ENCODE measurements at places on chromosomes 2 and 18.

- no peak for DNase-seq
These were observed 115.6 kb downstream of the ZNF516 start for GRCh38 chr18:76379226-76380126.

- DNase-seq = no peak
These were observed 9.2 kb upstream of the LRPPRC start for GRCh38 chr2:44004735-44005602.

DNA sequence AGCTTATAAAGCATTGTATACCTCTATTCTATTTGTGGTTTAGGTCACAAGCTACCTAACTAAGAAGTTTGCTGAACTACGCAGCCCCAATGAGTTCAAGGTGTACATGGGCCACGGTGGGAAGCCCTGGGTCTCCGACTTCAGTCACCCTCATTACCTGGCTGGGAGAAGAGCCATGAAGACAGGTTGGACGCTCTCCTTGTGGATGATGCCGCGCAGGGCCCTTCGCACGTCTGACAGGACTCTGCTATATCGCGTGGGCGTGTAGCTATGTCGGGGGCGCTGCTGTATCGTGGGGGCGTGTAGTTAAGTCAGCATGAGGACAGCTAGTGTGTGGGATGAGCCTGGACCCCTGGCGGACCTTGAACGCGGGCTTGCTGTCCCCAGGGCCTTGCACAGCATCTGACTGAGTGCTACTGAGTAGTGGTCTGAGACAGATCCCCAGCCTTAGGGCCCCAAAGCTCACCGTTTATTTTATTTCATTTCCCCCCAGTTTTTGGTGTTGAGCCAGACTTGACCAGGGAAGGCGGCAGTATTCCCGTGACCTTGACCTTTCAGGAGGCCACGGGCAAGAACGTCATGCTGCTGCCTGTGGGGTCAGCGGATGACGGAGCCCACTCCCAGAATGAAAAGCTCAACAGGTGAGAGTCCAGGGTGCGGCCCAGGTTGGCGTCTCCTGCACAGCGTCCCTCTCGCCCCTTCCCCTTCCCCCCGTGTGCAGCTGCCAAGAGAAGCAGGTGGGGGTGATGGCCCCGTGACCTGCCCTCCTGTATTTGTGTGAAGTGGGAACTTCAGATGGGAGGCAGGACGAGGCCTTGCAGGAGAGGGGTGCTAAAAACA lies 15.6 kb upstream of the CNDP1 start:
- DNase-seq = no peak

GRCh38 chr2:206989311-206989710 lies 50.0 kb downstream of the CPO start:
- no peak for DNase-seq

- no peak for DNase-seq
These were observed 2.8 kb downstream of the NOL4 start for GRCh38 chr18:34221971-34222306.

- DNase-seq = no peak
These were observed 368.7 kb upstream of the CRIM1 start for GRCh38 chr2:35986871-35987270.

DNA sequence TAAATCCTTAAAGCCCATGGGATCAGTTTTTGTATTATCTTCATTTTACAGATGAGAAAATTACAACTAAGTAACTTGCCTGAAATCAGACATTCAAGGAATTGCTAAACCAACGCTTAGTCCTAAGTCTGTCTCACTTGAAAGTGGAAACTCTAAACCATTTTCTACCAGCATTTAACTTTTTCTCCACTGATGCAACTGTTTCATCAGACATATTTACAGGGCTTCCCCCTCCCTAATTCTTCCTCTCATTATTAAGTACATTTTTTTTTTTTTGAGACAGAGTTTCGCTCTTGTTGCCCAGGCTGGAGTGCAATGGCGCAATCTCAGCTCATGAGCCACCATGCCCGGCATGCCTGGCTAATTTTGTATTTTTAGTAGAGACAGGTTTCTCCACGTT lies 88.6 kb downstream of the ACVR1C start:
- DNase-seq = no peak

DNA sequence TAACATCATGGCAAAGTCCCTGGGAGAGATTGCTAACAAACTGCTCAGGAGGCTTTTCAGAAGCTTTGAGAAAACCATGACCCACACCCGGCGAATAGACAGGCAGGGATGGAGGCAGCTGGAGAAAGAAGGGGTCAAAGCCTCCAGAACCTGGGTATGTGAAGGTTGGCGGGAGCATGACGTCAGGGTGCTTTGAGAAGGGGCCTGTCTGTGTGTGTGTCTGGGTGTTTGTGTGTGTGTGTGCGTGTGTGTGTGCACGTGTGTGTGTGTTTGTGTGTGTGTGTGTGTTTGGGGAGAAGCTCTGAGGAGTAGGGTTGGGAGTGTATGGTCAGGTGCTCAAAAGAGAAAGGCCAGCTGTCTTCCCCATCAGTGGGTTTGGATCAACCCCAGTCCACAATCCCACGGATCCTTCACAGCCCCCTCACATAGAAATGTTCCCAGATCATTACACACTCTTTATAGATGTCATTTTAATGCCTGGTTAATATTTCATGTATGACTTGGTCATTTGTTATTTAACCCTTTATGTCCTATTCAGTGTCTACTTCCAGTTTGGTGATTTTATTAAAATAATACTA lies 254.1 kb upstream of the SMIM21 start:
- DNase-seq = no peak

DNA sequence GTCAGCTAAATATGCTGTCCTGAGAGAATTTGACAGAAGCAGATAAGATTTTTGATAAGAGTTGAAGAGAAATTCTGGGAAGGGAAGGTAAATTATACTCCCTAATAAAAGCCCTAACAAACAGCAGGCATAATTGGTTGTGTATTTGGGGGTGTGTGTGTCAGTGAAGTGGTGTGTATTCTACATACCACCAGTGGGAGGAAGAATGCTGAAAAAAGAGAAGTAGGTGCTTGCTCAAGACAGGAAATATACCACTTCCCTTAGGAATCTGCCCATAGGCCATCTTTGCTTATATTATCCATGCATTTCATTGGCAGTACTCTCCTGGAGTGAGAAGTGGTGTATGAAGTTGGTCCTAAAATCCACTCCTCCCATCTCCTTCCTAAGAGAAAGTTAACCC lies 76.2 kb downstream of the FMNL2 start:
- DNase-seq = no peak

GRCh38 chr2:241410739-241411176 lies 54.7 kb downstream of the FARP2 start:
- DNase-seq = no peak

DNA sequence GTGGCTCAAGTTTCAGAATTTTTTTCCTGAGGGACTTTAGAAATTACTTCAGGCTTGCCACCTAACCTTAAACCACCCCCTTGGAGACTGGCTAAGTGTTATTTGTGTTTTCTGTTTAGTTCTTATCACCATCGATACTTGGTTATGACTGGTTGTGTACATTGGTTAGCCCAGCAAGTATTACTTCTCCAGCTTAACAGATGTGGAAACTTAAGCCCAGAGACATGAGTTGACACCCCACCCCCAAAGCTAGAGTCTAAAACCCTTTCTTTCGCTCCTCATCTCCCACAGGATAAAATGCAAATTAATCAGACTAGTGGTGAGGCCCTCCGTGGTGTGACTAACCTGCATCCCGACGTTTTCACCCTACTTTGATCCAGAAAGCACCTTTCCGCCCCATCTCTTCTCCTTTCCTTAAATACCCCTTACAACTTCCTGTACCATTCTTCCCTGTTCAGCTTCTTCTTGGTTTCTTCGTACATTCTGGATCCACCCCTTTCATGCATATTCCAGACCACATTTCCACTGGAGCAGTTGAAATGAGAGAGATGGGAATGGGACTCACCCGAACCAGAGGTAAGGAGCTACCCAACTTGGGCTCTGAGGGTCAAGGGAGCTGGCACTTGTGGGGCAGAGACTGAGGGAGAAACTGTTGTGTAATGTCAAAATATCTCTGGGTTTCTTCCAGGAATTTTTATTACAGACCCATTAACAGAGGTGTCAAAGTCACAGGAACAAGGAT lies 819 bp upstream of the MAP3K2 start:
- DNase-seq = no peak

DNA sequence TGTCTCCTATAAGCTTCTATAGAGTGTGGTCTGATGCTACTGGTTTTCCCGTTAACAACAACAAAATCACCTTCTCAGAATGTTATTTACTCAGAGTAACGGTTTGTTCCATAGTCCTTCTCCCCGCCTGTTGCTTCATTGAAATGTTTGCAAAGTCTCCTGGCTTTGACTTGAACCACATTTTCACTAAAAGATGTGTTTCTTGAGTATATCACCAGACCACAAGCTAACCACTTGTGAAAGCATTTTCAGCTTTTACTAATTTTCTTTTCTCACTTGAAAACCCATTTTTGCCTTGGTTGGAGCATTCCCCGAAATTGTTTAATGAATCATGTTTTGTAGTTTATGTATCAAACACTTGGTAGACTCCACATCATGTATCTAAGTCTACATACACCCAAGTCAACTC lies 121.2 kb downstream of the DPP4 start:
- DNase-seq = no peak

GRCh38 chr2:85754313-85755095 lies 713 bp downstream of the ATOH8 start:
- no peak for DNase-seq

DNA sequence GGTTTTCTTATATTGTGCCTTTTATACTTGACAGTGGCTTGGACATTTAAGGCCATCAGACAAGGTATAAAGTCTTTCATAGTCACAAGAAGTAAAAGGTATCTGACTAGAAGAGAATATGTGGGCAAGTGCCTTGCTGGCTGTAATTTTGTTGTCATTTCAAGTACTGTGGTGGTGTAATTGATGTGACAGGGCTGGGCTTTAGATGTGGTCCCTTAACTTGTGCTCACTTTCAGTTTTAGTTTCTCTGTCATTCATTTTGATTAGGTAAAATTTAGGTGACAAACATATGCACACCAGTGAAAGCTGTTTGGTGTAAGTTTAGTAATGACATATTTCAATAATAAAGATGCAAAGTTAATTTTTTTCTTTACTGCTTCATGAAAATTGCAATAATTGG lies 31.2 kb upstream of the TBR1 start:
- no peak for DNase-seq

GRCh38 chr2:207830778-207831438 lies 61.2 kb upstream of the FZD5 start:
- no peak for DNase-seq

DNA sequence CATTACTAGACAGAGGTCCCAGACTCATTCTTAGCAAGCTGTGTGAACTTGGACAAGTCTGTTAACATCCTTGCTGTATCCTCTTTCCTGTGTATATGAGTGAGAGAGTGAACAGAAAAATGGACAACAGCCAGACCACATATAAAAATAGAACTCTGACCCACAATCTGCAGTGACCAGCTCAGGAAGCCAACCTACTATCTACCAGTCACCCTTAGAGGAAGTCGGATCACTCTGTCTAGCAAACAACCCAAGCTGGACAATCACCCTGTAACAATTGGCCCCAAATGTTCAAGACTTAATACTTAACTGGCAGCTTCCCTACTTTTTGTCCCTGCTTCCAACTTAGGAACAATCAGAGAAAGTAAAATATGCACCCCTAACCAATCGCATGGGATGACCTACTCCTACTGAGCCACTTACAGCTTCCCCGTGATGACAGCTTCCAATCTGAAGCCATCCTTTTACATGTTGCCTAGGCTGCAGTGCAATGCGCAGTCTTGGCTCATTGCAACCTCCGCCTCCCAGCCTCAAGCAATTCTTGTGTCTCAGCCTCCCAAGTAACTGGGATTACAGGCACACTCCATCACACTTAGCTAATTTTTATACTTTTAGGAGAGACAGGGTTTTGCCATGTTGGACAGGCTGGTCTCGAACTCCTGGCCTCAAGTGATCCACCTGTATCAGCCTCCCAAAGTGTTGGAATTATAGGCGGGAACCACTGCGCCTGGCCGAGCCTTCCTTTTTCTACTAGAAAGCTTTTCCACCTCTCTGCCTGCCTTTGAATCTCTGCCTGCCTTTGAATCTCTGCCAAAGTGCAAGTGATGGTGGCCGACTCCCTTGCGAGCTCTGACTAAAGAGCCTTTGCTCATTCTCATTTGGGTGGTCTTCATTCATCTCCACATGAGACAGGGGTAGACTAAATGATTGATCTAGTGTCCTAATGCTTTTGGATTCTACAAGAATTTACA lies 158.3 kb upstream of the NDUFV2 start:
- DNase-seq = no peak

DNA sequence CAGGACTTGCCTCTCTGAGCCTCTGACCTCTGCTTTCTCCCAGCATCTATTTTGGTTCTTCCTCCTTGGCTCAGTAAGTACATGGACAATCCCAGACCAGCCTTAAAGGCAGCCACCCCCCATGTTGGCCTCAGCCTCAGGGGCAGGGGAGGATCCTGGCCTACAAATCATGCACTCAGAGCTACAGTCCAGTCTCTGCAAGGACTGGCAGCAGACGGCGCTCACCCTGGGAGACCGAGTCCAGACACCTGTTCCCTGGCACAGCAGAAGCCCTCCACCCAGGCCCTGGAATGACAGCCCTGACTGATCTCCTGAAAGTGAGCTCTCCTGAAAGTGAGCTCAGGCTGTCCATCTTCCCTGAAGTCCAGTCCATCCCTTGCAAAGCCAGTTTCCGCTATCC lies 25.7 kb upstream of the PTPN4 start:
- DNase-seq = no peak

DNA sequence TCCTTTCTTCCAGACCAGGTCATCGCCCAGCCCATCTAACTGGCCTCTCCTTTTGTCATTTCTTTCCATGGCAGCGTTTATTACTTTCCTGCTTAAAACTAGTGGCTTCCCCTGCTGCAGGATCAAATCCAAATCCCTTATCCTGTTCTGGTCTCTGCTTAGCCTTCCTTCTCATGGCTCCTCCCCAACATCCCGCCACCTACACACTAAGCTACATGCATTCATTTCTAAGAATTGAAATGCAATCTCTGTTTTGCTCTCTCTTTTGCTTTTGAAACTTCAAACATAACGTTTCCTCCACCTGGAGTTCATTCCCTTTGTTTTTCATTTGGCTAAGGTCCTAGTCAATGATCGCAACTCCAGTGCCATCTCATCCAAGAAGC lies 18.0 kb upstream of the DPP4 start:
- DNase-seq = no peak

GRCh38 chr2:64904413-64905329 lies 84.5 kb upstream of the SLC1A4 start:
- no peak for DNase-seq

DNA sequence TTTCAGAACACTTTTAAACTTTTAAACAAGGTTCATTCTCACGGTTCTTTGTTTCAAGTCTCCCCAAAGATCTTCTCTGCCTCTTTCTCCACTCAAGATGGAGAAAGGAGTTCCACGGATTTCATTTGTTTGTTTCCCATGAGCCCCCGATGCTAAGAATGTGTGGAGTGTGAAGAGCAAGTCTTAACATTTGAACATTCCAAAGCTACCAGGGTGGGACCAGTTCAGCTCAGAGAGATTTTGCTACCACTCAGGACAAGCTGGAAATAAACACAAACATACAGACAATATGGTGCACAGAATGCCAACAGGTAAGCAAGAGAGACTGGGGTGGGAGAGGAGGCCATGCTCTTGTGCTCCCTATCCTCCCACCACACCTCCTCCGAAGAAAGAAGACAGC lies 56.7 kb downstream of the SPRED2 start:
- DNase-seq = no peak

GRCh38 chr18:51171223-51171622 lies 26.3 kb downstream of the MEX3C start:
- DNase-seq = no peak
